Stimulated activated CD8-positive, alpha-beta memory T cell treated with anti-CD3 and anti-CD28 coated beads, Interleukin-2, amount 100 ng/mL, for 48 hours (primary cell): ENCODE measurements at places on chromosomes 5 and 9.

GRCh38 chr5:133847886-133848285 is 120.5 kb downstream of the C5orf15 start:
- no peak for DNase-seq

- DNase-seq, result peak; percentile 63
Measured at GRCh38 chr5:102296178-102296817, at the start of gene SLCO4C1. SLCO4C1 (minus strand) TSS chr5:102296284; CDS start chr5:102296262, 22 bp downstream.

DNA sequence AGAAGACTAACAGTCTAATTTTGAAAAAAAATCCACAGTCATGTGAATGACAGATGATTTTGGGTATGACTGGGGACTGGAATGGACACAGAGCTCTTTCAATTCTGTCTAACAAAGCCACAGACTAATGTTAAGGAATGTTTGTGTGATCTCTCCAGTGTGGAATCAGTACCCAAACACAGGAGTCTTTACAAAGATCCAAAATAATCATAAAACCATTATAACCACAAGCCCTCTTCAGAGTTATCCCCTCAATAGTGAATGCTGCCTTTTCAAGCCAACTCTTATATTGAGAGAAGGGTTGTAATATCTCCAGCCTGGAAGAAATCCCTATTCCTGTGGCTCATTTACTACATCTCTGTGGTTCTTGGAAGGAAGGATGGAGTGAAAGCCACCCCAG is 552.0 kb upstream of the CLINT1 start:
- no peak for DNase-seq

- no peak for DNase-seq
Measured at GRCh38 chr5:57010786-57011185, 58.9 kb upstream of the MIER3 start.

DNA sequence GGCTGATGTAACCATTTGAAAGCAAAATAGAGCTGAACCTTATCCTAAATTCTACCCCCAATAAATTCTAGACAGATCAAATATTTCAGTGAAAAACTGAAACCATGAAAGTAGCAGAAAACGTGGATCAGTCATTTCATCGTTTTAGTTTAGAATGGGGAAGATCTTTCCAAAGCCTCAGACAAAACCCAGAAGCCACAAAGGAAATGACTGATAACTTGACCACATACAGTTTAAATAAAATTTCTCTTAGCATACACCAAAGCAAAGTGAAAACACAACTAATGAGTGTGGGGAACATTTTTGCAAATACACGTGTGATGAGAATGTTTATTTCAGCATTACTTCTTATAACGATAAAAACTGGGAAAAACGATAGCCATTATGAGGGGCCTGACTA is 284.8 kb downstream of the ADGRV1 start:
- DNase-seq, result no peak

GRCh38 chr5:55363856-55364255 is 56.1 kb downstream of the MTREX start:
- DNase-seq, result no peak

GRCh38 chr9:17926246-17926645 is 347.4 kb downstream of the SH3GL2 start:
- DNase-seq, result no peak

GRCh38 chr5:73215531-73215890 is 42.5 kb downstream of the TMEM174 start:
- no peak for DNase-seq

DNA sequence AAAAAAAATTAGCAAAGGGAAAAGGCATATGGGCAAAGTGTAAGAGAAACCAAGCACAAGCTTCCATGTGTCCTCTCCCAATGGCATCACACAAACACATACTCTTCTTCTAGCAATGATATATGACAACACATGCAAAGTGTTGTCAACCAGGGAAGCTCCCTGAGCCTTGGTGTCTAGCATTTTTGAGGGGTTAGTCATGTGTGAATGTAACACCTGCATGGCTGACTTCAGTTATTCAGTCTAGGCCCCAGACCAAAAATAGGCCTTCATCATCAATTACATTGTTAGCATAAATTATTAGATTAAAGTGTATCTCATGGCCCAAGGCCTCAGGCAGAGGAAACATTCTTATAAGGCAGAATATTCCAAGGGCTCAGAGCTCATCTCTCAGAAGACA is 450.0 kb downstream of the TLE1 start:
- DNase-seq, result no peak

GRCh38 chr9:75775966-75776691 is 114.3 kb upstream of the PCSK5 start:
- no peak for DNase-seq
